ENCODE measurements at places on chromosomes 1 and 21. TPM values are rescaled to one million over a fixed set of nuclear protein-coding genes. Genes with fewer than 3 reads are reported as not detected.

CRYAA gene
- total RNA-seq, result not detected

DNA sequence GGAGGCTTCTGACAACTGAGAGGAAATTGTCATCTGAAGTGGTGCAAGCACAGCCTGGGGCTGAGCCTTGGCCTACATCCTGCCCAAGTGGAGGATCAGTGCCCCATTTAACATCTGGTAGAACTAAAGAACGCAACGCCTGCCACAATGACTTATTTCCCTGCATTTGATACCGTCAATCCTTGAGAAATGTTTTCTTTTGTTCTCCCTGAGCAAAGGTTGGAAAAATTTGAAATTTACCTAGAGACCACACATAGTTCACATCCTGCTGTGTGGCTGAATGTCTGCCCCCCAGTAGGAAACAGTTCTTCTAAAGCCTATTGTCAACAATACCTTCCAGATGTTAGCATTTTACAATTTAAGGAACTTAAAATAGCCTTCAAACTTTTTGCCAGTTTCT, 5.6 kb upstream of the RGS4 start:
- no peak for DNase-seq

DNA sequence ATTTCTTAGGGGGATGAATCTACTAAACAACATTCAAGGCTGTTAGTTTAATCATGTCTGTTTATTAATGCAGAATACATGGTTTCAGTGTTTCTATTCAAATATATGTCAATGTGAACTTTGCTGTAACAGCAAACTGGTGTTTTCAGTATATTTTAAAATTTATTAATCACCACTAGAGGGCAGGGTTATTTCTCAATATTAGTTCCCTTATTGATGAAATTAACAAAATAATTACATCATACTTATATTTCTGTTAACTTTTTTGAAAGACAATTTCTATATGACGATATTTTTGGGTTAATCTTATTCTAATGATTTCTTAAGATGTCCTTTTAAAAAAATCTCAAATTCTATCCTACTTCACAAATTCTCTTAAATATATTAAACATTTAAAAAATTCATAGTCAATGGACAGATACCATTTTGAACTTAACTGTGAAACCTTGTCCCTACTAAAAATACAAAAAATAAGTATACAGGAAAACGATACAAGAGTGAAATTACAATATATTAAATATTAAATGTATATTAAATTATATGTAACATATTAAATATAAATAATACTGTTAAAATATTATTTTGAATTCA, 1034.1 kb upstream of the PRMT6 start:
- DNase-seq, result no peak

- DNase-seq, result no peak
Observed at GRCh38 chr1:12505639-12506280, 112.2 kb downstream of the DHRS3 start.

DNA sequence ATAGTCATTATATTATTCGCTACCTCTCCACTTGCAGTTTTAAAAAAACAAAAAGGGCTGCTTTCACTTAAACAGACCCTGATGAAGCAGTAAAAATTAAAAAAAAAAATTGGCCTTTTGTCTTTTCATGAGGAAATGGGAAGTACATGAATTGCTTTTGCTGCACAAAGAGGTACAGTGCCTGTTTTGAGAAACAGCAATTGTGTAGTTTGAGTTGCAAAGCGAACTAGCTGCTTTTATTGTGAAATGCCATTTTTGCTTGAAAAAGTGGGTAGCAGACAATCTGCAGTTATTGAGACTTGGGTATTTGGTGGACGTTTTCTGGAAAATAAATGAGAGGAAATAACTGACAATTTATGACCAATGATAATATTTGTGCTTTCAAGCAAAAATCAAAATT, 7.0 kb downstream of the DIP2A start:
- DNase-seq, result no peak

DNA sequence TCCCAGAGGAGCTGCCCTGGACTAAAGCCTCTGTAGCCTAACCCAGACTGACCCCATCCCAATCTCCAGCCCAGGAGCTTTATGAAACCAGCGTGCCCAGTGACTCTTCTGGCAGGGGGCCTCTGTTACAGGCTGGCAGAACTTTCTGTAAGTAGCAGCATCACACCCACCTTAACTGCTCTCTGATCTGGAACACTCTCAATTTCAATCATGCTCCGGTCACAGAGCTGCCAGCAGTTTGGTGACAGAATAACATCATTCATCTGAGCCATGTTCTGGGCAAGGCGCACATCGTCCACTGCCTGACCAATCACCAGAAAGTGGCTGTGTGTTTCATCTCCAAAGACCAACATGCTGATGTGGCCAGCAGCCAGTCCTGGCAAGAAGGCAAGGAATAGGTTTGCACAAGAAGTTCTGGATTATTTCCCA, 14.7 kb downstream of the ADCY10 start:
- DNase-seq, result no peak

- DNase-seq, result no peak
Observed at GRCh38 chr1:182064611-182065010, 3.1 kb upstream of the ZNF648 start.

NFASC gene
- total RNA-seq, result 17.6 TPM

DNA sequence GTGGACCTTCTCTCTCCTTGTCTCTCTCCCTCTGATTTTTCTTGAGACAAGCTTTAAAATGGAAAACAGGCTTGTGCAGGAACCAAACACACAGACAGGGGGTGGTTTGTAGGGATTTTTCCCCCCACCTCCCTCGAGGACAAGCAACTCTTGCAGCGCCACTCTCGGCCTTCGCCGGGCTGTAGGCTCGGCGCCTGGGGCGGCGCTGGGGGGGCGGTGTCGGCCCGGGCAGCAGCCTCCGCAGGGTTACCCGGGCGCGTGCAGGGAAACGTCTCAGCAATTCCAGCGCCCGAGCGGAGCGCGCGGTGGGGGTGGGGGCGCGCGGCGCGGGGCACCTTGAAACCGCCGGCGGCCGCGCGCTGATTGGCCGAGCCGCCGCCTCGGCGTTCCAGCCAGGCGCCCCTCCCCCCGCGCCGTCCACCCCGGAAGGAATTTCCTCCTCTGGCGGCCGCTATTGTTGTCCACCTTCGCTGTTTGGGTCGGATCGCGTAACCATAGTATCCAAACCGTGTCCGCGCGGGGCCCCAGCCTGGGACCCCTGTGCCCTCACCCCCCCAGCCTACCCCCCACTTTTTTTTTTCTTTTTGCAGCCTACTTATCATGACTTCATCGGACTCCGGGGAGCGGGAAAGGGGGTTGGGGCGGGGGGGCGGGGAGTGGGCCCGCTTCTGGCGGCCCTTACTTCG, 59.8 kb upstream of the ACOT11 start:
- DNase-seq, result peak; percentile 89

RGS8 gene
- not detected for total RNA-seq

Measured in M059J (cell line).